ENCODE measurements at places on chromosomes 7 and 10. TPM values are rescaled to one million over a fixed set of nuclear protein-coding genes. Genes with fewer than 3 reads are reported as not detected.
A peak's percentile ranks its signal among the peaks of the same experiment; 100 is the strongest.

GRCh38 chr10:91681361-91682276 lies 48.7 kb upstream of the PPP1R3C start:
- no peak overlapping the region for H3K4me3 ChIP-seq
- no peaks in the 10 kb centered on the region for H3K4me1 ChIP-seq
- H3K36me3 ChIP-seq, result no peaks in the 10 kb centered on the region
- H3K27me3 ChIP-seq, result no peaks in the 10 kb centered on the region
- DNase-seq, result no peak

DNA sequence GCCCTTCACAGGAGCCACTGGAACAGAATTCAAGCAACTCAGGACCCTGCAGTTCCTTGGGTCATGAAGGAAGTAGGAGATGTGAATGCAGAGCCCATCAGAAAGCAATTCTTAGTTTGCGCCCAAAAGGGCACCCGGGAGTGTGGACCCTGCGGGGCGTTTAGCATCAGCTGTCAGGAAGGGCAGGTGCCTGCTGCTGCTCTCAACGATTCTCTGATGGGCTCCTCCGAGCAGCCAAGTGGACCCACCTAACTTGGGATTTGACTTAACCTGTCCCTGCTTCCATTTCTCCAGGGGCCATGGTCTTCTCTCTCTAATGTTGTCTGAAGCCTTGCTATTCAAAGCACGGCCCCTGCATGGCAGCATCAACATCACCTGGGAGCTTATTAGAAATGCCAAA lies 17.1 kb downstream of the CPA5 start:
- no peak overlapping the region for H3K4me3 ChIP-seq
- DNase-seq, result no peak
- H3K4me1 ChIP-seq, result peaks cover 1% of the 10 kb centered on the region
- H3K36me3 ChIP-seq, result no peaks in the 10 kb centered on the region

DNA sequence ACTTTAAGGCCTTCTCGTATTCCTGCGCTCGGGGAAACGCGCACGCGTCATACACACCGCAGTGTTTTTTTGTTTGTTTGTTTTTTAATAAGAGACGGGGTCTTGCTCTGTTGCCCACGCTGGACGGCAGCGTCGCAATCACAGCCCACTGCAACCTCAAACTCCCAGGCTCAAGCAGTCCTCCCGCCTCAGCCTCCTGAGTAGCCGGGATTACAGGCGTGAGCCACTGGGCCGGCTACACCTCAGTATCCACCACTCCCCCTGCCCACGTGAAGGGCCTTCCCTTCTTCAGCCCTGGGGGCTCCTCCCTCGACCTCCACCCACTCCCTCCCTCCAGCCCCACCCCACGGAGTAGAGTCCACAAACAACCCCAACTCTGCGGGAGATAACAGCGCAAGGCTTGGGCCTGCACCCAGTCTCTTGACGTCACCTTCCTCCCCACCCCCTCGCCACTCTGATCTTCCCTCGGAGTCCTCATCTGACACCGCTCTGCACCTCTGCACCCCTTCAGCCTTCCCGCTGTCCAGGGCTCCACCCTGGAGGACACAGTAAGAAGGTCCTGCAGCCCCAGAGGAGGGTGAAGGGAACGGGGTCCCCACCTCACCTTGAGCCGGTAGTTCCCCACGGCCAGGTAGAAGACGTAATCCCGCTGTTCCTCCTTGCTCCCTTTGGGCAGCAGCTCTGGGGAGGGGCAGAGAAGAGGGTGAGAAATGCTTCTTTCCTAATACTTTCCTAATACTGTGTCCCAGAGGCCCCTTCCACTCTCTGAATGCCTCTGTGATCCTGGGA lies 2.8 kb upstream of the CLDN15 start:
- H3K27me3 ChIP-seq, result no peaks in the 10 kb centered on the region
- no peak overlapping the region for H3K4me3 ChIP-seq
- no peak for DNase-seq
- H3K36me3 ChIP-seq, result no peaks in the 10 kb centered on the region
- peak overlapping the region; percentile 43 for H3K27ac ChIP-seq

DNA sequence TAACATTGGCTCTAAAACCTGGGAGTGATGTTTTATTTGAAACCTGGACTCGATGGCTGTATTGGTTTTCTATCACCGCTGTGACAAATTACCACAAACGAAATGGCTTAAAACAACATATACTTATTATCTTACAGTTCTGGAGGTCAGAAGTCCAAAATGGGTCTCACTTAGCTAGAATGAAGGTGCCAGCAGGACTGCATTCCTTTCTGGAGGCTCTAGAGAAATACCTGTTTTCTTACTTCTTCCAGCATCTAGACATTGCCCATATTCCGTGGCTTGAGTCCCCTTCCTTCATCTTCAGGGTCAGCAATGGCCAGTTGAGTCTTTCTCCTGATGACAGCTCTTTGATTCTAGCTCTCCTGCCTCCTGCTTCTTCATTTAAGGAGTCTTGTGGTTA lies 44.3 kb upstream of the STEAP1B start:
- no peak overlapping the region for H3K27ac ChIP-seq
- H3K27me3 ChIP-seq, result peaks cover 13% of the 10 kb centered on the region
- no peak overlapping the region for H3K4me3 ChIP-seq
- DNase-seq, result no peak
- no peaks in the 10 kb centered on the region for H3K36me3 ChIP-seq

Gene FAM25C
- not detected for total RNA-seq

Gene SLC26A3
- total RNA-seq, result 36.4 TPM

GRCh38 chr7:30668102-30668501 lies 14.2 kb downstream of the CRHR2 start:
- no peak overlapping the region for H3K4me3 ChIP-seq
- H3K36me3 ChIP-seq, result no peaks in the 10 kb centered on the region
- H3K4me1 ChIP-seq, result no peaks in the 10 kb centered on the region
- no peak for DNase-seq

- peaks cover 27% of the 10 kb centered on the region for H3K27me3 ChIP-seq
- H3K36me3 ChIP-seq, result no peaks in the 10 kb centered on the region
- no peak for DNase-seq
- H3K4me1 ChIP-seq, result peaks cover 4% of the 10 kb centered on the region
- H3K27ac ChIP-seq, result no peak overlapping the region
Measured at GRCh38 chr7:76267107-76267893, 35.2 kb upstream of the HSPB1 start.

GRCh38 chr10:108808228-108808627 lies 1115.1 kb downstream of the XPNPEP1 start:
- no peak for DNase-seq
- H3K27me3 ChIP-seq, result peaks cover 3% of the 10 kb centered on the region
- no peak overlapping the region for H3K27ac ChIP-seq

DNA sequence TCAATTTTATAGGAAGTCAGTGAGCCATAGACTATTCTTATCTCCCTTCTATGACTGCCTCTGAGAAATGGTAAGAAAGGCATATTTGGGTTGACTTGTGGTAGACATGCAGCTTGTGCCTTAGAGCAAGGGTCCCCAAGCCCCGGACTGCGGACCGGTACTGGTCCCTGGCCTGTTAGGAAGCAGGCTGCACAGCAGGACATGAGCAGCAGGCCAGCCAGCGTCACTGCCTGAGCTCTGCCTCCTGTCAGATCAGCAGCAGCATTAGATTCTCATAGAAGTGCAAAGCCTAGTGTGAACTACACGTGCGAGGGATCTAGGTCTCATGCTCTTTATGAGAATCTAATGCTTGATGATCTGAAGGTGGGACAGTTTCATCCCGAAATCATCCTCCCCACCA lies 180.6 kb downstream of the SND1 start:
- no peaks in the 10 kb centered on the region for H3K36me3 ChIP-seq
- no peaks in the 10 kb centered on the region for H3K4me1 ChIP-seq
- no peak for DNase-seq
- no peak overlapping the region for H3K27ac ChIP-seq
- no peak overlapping the region for H3K4me3 ChIP-seq
- no peaks in the 10 kb centered on the region for H3K27me3 ChIP-seq

Gene PYROXD2
- total RNA-seq, result 20.0 TPM

DNA sequence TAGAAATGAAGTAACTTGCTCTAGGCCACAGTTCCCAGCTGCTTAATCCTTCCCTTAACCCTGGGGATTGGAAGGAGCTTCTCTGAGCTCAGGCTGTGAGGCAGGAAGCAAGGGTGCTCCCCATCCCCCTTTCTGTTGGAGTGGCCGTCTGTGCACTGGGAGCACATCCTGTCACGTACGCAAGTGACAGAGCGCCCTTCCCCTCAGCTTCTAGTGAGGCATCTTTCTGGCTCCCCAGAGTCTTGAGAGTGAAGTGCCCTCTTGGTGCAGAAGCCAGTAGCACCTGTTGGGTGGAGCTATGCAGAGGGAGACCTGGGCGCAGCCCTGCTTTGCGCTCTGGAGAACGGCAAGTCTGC lies 47.8 kb downstream of the SHH start:
- H3K27me3 ChIP-seq, result no peaks in the 10 kb centered on the region
- no peak overlapping the region for H3K4me3 ChIP-seq
- H3K27ac ChIP-seq, result no peak overlapping the region
- no peak for DNase-seq
- H3K4me1 ChIP-seq, result no peaks in the 10 kb centered on the region

DNA sequence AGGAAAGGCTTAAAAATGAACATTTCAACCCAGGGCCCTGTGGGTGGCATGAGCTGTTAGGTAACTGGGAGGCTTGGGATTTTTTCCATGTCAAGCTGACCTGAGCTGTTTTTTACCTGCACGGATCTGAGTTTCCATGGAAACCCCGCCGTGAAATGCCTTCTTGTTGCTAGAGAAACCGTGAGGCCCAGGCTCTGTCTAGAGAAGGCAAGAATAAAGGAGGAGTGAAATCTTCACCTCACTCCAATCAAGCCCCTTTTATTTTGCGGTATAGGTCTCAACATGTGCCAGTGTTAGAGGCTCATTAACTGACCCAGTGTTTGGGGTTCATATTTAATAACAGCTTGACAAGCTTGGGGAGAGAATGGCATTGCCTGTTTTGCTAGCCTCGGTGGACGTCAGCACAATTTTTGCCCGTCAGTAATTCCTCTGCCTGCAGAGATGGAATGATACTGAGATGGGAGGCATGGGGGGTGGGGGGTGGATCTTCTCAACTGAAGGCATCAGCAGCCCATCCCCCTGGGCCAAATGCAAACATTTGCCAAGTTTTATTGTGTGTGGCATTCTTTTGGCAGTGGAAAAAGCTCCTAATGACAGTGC lies 48.9 kb upstream of the PDCD4 start:
- H3K4me3 ChIP-seq, result no peak overlapping the region
- no peak for DNase-seq
- peaks cover 59% of the 10 kb centered on the region for H3K4me1 ChIP-seq
- no peaks in the 10 kb centered on the region for H3K27me3 ChIP-seq
- peak overlapping the region; percentile 88 for H3K27ac ChIP-seq
- H3K36me3 ChIP-seq, result no peaks in the 10 kb centered on the region

Gene SPACDR
- total RNA-seq, result not detected

DNA sequence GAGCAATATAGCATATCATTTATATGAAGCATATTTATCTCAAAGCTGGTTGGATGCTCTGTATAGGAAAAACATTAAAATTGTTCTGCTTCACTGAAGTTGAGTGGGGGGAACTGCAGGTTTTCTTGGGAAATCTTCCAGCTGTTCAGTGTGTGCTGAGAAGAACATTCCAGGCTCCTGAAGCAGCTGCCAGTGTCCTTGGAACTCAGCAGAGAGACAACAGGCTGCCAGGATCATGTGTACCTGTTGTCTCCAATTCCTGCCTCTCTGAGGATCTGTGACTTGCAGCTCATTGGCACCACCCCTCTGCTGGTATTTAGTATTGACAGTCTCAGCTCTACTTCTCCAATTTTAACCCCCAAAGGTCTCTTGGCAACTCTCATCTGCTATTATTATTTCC lies 42.3 kb upstream of the PRKG1 start:
- H3K36me3 ChIP-seq, result no peaks in the 10 kb centered on the region
- no peaks in the 10 kb centered on the region for H3K27me3 ChIP-seq
- H3K27ac ChIP-seq, result no peak overlapping the region
- no peak overlapping the region for H3K4me3 ChIP-seq
- no peak for DNase-seq

- no peak for DNase-seq
- no peak overlapping the region for H3K27ac ChIP-seq
- H3K27me3 ChIP-seq, result no peaks in the 10 kb centered on the region
Measured at GRCh38 chr10:68184546-68184945, 47.4 kb downstream of the ATOH7 start.

- no peaks in the 10 kb centered on the region for H3K27me3 ChIP-seq
- DNase-seq, result no peak
- no peaks in the 10 kb centered on the region for H3K36me3 ChIP-seq
- H3K27ac ChIP-seq, result no peak overlapping the region
- no peak overlapping the region for H3K4me3 ChIP-seq
Measured at GRCh38 chr7:148894591-148894990, 10.5 kb upstream of the EZH2 start.

- H3K4me1 ChIP-seq, result no peaks in the 10 kb centered on the region
- no peak for DNase-seq
- no peaks in the 10 kb centered on the region for H3K36me3 ChIP-seq
- H3K27me3 ChIP-seq, result no peaks in the 10 kb centered on the region
- no peak overlapping the region for H3K4me3 ChIP-seq
- H3K27ac ChIP-seq, result no peak overlapping the region
Measured at GRCh38 chr10:131193923-131194322, 117.6 kb downstream of the TCERG1L start.

GRCh38 chr10:107826171-107826570 lies 661.7 kb upstream of the SORCS1 start:
- H3K4me1 ChIP-seq, result no peaks in the 10 kb centered on the region
- no peaks in the 10 kb centered on the region for H3K36me3 ChIP-seq
- DNase-seq, result no peak
- no peaks in the 10 kb centered on the region for H3K27me3 ChIP-seq
- H3K4me3 ChIP-seq, result no peak overlapping the region
- H3K27ac ChIP-seq, result no peak overlapping the region

- H3K4me3 ChIP-seq, result no peak overlapping the region
- H3K4me1 ChIP-seq, result no peaks in the 10 kb centered on the region
- H3K27ac ChIP-seq, result no peak overlapping the region
- DNase-seq, result no peak
- H3K36me3 ChIP-seq, result no peaks in the 10 kb centered on the region
Measured at GRCh38 chr7:146175716-146176115, 59.1 kb downstream of the CNTNAP2 start.

DNA sequence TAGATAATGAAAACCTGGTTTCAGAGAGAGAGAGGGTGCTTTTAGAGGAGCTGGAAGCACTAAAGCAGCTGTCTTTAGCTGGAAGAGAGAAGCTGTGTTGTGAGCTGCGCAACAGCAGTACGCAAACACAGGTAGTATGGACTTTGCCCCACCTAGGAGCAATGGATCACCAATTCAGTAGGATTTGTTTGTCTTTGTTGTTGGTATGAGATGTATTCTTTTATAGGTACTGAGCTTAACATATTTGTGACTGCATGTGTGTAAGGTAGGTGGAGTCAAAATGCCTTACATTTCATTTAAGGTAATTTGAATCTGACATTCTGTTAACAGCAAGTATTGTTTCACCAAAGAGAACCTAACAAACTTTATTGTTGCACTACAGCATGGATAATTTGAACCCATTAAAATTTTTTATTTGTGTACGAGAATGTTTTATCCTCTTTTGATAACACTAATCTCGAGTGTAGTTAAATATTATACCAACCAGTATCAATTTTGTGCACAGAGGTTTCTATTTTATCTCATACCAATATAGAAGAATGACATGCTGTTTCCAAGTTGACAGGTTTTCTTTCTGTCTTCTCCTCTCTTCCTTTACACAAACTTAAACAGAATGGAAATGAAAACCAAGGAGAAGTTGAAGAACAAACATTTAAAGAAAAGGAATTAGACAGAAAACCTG lies 92.1 kb downstream of the CYP51A1 start:
- no peaks in the 10 kb centered on the region for H3K27me3 ChIP-seq
- H3K4me3 ChIP-seq, result no peak overlapping the region
- H3K36me3 ChIP-seq, result peaks cover 5% of the 10 kb centered on the region
- no peak for DNase-seq

Gene SPDYE18
- total RNA-seq, result 1.6 TPM

- no peaks in the 10 kb centered on the region for H3K36me3 ChIP-seq
- H3K4me1 ChIP-seq, result no peaks in the 10 kb centered on the region
- no peak overlapping the region for H3K27ac ChIP-seq
- DNase-seq, result no peak
- no peaks in the 10 kb centered on the region for H3K27me3 ChIP-seq
- H3K4me3 ChIP-seq, result no peak overlapping the region
Measured at GRCh38 chr10:128029731-128030369, 96.4 kb downstream of the MKI67 start.

Data from breast epithelium (tissue), 4 donors.